ENCODE measurements at places on chromosomes 1 and 21.

DNA sequence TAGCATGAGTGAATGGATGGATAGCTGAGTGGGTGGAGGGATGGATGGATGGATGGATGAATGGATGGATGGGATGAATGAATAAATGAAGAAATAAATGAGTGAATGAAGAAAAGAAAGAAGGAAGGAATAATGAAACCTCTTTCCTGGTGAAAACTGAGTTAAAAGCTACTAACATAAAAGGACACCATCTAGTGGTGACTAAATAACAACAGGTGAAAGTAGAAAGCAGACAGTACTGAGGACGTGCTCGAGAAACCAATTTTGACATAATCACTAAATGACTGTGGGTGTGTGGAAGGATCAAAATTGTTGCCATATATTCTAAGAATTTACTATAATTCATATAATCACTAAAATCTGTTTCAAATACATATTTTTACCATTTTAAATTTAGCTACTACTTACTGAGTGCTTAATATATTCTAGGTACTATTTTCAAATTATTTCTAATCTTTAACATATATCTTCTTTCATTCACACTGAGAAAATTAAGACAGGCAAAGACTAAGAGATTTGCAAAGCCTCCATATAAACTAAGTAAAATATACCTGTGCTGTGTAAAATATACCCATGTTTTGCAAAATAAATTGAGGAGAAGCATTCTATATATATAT is 522.9 kb downstream of the LRRIQ3 start:
- no peak for DNase-seq

DNA sequence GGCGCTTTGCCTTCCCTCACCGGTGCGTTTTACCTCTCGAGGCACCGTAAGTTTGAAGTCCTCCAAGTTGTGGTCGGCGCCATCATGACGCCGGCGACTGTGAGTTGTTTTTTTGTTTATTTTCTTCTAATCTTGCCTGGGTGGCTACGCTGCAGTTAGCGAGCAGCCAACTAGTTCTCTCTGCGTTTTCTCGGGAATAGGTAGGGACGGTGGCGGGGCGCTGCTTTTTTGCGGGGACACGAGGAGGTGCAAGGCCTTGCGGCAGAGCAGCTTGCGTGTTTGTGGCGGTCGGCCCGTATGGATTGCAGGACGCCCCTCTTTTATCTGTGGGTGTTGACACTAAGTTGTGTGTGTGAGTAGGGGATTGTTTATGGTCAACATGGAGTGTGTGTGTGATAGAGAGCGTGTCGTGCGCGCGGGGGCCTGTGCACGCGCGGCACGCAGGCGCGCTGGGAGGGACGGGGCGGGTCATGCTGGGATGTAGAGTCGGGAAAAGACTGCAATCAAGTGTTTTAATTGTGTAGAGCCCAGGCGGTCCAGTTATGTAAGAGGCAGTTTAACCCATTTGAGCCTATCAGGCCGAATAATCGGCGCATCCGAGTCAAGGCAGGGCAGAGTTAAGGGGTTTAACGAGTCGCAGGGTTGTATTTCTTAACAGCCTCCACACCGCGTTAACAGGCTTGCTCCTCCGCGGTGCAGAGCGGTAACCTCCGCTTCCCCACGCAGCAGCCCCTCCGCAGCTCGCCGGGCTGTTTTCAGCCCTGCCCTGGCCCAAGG is 1.2 kb upstream of the NEGR1 start:
- DNase-seq, result peak; percentile 88

GRCh38 chr1:97297611-97298010 is 576.0 kb downstream of the PTBP2 start:
- DNase-seq, result no peak

- DNase-seq, result no peak
Measured at GRCh38 chr1:29753771-29754572, 517.6 kb downstream of the PTPRU start.

DNA sequence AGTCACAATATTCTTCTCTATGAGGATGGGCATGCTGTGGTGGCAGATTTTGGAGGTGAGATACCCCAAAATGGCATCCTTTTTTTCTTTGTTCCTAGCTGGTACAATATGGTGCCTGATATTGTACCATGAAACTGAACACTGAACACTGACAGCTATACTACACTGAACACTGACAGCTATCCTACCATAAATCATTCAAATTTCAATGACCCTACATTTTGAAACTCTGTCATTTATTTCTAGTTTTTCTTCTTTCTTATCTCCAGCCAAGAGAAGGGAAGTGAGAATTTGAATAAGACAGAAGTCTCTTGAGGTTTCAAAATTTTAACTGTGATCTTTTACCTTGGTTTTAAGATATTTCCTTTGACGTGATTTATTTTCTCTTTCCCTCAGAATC is 76.3 kb downstream of the LRRC53 start:
- no peak for DNase-seq

DNA sequence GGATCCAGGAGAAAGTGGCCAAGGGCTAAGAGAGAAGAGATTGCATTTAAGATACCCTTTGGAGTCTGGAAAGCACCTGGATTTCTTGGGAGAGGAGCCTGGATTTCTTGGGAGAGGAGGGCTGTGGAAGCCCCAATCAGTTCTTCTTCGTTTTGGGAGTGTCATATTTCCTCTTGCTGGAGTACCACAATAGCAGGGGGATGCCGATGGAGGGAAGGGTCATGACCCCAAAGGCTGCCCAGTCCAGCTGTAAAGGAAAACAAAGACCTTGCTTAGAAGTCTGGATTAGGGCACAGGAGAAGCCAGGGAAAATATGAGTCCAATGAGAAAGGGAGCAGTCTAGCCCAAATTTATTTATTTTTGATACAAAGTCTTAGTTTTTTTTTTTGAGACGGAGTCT is 11.3 kb downstream of the SSR2 start:
- no peak for DNase-seq

- DNase-seq, result peak; percentile 57
Measured at GRCh38 chr1:159914252-159915018, 10.9 kb downstream of the TAGLN2 start.

DNA sequence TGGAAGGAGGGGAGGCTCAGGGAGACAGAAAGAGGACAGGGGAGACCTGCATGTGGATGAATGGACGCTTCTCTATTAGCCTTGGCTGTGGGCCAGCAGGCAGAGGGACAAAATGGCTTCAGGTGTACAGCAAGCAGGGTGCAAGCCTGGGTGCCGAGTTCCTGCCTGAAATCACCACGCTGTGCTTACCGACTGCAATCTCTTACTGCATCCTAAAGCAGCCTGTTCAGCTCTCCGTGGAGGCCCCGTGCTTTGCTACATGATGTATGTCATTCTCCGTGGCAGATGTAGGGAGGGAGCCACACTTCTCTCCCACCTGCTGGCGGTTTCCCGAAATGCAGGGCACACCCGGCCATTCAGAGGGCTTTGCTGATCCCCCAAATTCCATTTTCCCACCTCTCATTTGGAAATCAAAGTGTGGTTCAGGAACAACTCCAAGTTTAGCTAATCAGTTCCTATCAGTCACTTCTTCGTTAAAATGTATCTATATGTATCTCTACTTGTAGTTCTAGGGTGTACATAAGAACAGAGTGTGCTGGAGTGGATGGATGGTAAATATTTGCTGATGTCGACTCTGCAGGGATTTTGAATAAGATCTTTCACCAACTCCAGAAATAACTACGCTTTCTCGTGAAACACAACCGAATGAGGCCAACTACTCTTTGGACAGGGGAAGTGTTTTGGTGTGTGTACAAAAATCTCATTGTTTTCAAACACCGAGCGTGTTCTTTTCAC is 122.3 kb upstream of the BACE2 start:
- no peak for DNase-seq

GRCh38 chr1:156138458-156138867 is 14.9 kb upstream of the SEMA4A start:
- no peak for DNase-seq

- DNase-seq, result no peak
Measured at GRCh38 chr1:17696417-17697301, 58.5 kb upstream of the ACTL8 start.

GRCh38 chr1:44650159-44650831 is 24.0 kb downstream of the TMEM53 start:
- no peak for DNase-seq

DNA sequence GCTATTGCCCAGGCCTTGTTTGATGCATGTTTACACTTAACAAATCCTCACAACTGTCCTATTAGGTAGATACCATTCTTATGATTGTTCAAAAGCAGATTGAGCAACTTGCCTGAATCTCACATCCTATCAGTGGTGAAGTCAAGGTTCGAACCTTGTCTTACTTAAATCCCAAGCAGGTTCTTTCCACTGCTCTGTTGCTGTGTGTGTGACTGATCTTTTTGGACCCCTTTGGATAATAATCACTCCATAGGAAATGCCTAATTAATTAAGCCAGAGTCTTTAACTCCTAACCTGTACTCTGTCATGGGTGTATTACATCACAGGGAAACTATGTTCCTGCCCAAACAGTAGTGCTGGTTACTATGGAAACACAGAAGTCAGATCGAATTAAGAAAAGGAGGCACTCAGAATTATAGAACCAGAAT is 84.2 kb downstream of the SPATA46 start:
- DNase-seq, result no peak

GRCh38 chr1:87370544-87370943 is 41.9 kb downstream of the LMO4 start:
- DNase-seq, result no peak

- DNase-seq, result peak; percentile 80
Measured at GRCh38 chr1:27563591-27564471, 40.1 kb downstream of the AHDC1 start.

DNA sequence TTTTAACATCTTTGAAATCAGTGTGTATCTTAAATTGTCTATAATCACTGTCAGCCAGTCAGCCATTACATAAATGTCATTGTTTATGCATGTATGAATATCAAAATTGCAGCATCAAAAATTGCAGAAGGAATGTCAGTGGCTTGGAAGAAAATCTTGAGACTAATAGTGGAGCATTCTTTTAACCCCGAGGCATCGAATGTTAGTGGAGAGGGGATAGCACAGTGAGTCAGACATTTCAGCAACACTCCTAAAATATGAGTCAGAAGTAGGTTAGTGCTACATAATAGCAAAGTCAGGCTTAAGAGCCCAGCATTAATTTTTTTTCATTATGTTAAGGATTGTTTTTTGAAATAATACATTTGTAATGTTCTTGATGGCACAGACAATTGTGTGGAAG is 45.5 kb downstream of the SNRPE start:
- no peak for DNase-seq
